ENCODE measurements at places on chromosomes 6 and 20.

DNA sequence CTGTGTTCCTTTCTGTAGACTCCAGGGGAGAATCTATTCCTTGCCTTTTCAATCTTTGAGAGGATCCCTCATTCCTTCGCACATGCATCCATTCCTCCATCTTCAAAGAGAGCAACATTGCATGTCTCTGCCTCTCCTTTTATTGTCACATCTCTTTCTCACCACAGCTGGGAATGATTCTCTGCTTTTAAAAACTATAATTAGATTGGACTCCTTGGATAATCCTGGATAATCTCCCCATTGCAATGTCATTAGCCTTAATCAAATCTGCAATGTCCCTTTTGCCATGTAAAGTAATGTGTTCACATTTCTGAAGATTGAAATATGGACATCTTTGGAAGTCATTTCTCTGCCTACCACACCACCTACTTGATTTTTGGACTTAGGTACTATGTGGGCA lies 750.1 kb downstream of the COL12A1 start:
- no peak for DNase-seq

GRCh38 chr6:134619789-134620188 lies 301.9 kb upstream of the SGK1 start:
- DNase-seq: peak; percentile 42

- DNase-seq: no peak
Observed at GRCh38 chr6:125829433-125829832, 38.7 kb downstream of the NCOA7 start.

DNA sequence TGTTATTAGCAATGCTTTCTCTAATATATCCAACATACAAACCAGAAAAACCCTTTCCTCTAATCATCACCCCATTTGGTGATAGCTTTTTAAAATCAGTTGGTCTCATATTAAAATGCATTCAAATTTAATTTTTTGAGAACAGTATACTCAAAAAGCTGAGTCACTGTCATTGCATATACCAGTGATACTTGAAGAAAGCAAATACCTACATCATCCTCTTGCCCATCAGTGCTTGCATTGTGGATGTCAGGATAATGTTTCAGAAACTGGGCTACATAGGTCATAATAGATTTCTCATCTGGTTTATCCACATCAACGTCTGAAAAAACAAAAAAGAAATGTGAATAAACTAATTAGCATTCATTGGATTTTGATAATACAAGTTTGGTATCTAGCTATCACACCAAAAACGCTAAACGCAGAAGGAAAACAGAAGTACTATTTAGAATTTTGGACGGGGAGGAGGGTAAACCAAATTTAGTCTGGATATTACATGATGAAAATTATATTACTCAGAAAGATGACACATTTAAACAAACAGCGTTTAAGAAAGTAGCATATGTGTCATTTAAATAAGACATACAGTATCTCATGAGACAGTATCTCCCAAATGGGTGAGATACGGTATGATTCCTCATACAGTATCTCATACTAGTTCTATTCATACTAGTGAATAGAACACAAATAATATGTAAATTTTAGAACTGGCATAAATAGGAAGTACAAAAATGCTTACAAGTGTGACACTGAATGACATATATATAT lies 134.6 kb downstream of the SYNE1 start:
- DNase-seq: no peak

GRCh38 chr6:33276864-33277662 lies at the start of gene B3GALT4:
Gene B3GALT4, plus strand, starts transcription at chr6:33277123. Its CDS starts 297 bp downstream, at chr6:33277420.
- DNase-seq: no peak

DNA sequence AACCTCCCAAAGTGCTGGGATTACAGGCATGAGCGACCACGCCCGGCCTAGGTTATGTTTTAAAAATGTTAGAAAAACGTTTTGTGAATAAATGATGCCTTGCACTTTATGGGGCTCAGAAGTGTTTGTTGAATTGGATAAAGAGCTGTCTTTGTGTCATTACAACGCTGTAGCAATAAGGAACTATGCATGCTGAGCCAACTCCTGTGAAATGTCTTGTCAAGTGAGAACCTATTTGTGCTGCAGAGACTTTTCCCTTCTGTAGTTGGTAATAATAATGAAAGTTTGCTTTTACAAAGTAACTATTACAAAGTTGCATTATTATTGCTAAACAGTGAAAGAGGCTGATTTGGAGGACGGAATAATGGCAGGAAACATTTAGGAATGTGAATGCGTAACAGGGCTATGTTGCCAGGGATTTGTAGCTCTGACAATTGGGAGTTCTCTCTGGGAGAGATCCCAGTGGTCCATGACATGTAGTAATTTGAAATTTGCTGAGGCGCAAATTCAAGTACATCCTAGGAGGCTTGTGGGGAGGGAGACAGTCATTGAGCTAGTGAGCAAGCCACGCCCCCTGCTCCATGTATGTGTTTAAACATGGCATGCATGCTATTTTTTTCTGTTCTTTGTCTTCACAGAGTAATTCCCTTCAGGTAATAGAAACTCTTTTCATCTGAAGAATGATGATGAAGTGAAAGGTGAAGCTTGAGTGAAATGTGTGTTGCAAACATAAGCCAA lies 16.8 kb upstream of the BICRAL start:
- no peak for DNase-seq

GRCh38 chr6:89007209-89008000 lies 44.0 kb upstream of the RNGTT start:
- DNase-seq: no peak

- no peak for DNase-seq
Observed at GRCh38 chr6:33592595-33593413, 12.7 kb upstream of the BAK1 start.

DNA sequence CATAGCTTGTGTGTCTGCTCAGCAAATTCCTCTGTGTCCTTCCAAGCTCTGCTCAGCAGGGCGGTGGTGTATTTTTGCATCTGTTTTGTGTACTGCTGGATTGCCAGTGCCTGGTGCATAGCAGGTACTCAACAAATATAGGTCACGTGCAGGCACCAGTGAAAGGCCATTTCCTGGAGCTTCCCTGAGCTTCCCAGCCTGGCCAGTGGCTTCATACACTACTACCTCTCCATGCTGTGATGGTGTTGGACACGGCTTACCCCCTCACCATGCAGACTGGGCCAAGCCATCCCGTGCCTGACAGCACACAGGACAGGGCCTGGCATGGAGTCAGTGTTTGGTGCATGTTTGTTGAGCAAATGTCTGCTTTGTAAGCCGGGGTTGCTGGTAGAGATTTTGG lies 7.7 kb upstream of the PHACTR3 start:
- no peak for DNase-seq

- DNase-seq: peak; percentile 65
Observed at GRCh38 chr6:134352786-134353480, 35.0 kb upstream of the SGK1 start.

DNA sequence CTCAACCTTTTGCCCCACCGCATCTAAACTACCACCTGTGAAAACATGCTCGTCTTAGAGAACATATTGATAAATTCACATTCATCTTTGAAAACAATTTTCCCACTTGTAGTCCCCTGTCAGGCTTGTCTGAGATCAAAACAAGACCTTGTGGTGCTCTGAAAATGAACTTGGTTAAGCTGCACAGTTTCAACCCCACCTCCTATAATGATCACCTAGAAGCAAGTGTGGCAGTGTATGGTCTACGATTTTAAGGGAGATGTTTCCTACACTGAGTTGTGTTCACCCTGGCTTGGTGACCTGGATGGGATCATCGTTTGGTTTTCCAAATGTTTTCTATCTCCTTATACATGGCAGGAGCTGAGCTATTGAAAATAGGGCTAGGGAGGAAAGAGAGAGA lies 539.4 kb downstream of the DOK5 start:
- no peak for DNase-seq

DNA sequence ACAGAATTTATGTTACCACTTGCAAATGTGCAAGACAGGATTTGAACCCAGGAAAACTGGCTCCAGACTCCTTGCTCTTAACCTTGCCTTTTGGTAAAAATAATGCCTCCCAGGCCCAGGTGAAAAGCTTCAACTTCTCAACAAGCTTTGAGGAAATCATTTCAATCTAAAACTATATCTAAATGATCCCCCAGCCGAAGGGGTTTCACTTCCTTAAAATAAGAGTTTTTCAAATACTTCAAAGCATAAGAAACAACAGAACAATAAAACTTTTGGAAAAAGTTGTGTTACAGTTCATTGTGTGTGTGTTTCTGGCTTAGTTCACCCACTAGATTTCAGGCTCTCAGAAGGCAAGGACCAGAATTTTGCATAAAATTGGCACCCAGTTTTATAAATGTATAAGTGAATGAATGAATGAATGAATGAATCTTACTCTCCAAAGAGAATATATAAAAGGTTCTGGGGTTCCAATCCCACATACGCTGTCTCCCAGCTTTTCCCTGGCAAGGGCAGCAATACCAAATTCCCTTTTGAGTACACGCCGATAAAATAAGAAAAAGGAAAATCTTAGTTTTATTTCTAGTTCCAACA lies 5.4 kb downstream of the OR2H2 start:
- DNase-seq: no peak

DNA sequence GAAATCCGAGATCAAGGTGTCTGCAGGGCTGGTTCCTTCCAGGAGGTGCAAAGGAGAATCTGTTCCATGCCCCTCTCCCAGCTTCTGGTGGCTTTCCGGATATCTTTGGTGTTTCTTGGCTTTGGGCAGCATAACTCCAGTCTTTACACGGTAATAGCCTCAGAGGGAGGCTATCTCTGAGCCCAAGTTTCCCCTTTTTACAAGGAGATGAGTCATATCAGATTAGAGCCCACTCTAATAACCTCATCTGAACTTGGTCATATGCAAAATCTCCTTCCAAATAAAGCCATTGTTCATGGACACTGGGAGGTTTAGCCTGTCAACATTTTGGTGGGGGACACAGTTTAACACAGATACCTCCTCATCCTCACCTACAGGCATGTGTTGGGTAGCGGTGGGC lies 213.7 kb downstream of the ATXN1 start:
- DNase-seq: no peak

GRCh38 chr20:53176134-53176533 lies 204.0 kb downstream of the TSHZ2 start:
- DNase-seq: no peak

GRCh38 chr6:131391116-131391515 lies 181.9 kb upstream of the ARG1 start:
- DNase-seq: no peak

DNA sequence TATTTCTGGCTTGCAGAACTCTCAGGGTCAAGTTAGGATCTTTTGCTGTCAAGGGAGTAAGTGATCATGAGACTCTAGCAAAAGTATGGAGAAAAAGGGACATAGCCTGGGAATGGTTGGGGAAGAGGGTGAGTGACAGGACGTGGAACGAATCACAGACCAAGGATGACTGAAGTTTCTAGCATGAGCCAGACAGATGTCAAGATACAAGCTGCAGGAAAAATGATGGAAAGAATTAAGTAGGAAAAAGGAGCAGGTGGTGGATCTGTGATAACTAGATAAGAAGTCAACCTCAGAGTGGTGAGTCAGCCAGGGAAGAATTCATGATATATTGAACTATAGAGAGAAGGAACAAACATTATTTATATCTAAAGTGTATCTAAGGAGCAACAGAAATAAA lies 159.8 kb upstream of the SYNDIG1 start:
- no peak for DNase-seq

- no peak for DNase-seq
Observed at GRCh38 chr20:64226686-64227580, 28.6 kb upstream of the PCMTD2 start.

GRCh38 chr20:59153832-59154231 lies 9.8 kb upstream of the ZNF831 start:
- no peak for DNase-seq

DNA sequence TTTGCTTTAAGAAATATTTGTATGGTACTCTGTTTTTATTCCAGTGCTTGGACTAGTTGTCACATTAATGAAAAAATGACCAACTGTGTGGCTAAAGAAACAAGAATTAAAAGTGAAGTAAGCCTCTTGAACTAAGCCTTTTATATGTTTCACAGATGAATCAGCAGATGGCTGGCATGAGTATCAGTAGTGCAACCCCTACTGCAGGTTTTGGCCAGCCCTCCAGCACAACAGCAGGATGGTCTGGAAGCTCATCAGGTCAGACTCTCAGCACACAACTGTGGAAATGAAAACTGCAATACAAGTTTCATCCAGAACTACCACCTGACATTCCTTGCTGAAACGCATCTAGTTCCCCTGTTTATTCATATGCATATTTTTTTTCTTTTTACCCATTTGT lies 96.8 kb downstream of the B3GAT2 start:
- DNase-seq: no peak

DNA sequence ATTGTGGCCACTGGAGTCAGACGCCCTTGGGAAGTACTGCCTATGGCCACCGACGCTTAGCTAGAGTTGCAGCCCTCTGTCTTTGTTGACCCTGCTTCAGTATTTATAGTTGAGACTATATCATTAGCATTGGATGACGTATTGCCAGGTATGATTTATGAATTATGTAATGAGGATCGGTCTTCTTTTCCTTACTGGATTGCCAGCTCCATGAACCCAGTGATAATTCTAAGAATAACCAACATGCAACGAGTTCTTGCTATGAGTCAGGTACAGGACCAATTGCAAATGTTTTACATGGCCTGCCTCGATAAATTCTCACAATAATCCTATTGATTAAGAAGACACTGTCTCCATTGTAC lies 63.5 kb downstream of the CLIC5 start:
- no peak for DNase-seq

DNA sequence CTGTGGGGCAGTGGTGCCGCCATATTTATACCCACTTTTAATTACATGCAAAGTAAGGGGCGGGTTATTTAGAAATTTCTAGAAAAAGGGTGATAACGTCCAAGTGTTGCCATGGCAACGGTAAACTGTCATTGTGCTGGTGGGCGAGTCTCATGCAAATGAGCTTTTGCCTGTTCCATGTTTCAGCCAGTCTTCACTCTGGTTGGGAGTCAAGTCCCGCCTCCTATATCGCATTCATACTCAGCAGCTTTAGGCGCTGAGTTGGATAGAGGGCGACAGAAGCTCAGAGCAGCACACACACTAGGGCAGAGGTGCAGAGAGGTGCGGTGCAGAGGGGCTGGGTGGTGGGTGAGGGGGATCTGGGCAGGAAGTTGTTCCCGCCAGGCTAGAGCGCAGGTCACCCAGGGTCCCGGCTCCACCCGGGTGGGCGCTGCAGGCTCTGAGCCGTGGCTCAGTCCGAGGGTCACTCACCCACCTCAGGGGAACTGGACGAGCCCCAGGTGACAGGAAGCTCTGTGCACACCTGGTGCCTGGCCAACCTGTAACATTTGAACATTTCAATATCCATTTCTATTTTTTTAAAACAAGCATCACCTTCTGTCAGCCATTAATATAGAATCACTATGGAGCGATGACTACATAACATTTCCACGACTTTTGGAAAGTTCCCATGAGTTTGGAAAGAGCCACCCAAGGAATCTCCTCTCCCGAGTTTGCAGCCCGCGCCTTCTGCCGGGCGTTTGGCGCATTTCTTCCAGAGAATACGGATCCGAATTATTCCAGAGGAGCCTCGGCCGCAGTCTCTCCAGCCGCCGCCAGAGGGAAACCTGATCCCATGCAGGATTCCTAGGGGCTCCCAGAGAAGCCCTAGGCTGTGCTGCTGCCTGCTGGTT lies 89.1 kb upstream of the PHACTR3 start:
- DNase-seq: no peak

- DNase-seq: no peak
Observed at GRCh38 chr6:132713352-132714134, at the start of gene VNN1. Gene VNN1, minus strand, starts transcription at chr6:132714055. Its CDS starts 20 bp downstream, at chr6:132714035.

GRCh38 chr6:144729502-144729901 lies 444.4 kb downstream of the UTRN start:
- DNase-seq: no peak

GRCh38 chr6:140566781-140567277 lies 1192.4 kb upstream of the CITED2 start:
- no peak for DNase-seq

GRCh38 chr6:82144852-82145340 lies 102.6 kb downstream of the IBTK start:
- peak; percentile 83 for DNase-seq

- no peak for DNase-seq
Observed at GRCh38 chr6:166586424-166587156, at the start of gene RAMACL. Gene RAMACL, minus strand, starts transcription at chr6:166586678. Its CDS starts 201 bp downstream, at chr6:166586477.

Measured in GM04503 (cell line).